ENCODE measurements at places on chromosomes 7 and 10. TPM values are rescaled to one million over a fixed set of nuclear protein-coding genes. Genes with fewer than 3 reads are reported as not detected.

GRCh38 chr7:116441534-116441933 lies 58.0 kb upstream of the CAV2 start:
- H3K36me3 ChIP-seq, result no peaks in the 10 kb centered on the region
- H3K27me3 ChIP-seq, result no peaks in the 10 kb centered on the region
- no peaks in the 10 kb centered on the region for H3K4me1 ChIP-seq
- no peak overlapping the region for H3K4me3 ChIP-seq

DNA sequence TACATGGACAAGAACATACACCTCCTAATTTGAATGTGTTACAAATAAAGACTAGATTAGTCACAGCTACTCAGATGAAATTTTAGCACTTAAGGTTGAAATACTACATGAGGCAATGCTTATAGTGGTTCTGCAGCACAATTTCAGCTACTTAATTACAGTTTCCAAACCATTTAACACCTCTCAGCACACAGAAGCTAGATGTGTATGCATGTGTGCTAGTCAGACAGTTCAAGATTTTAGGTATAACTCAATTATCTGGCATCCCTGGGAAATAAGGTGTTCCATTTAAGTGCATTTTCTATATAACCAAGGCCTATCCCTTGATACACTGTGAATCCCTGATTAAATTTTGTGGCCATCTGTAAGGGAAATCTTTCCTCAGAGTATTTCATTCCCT lies 141.8 kb downstream of the CHCHD3 start:
- no peaks in the 10 kb centered on the region for H3K27me3 ChIP-seq
- H3K4me1 ChIP-seq, result no peaks in the 10 kb centered on the region
- no peak overlapping the region for H3K4me3 ChIP-seq
- DNase-seq, result no peak

Gene ZCCHC24
- total RNA-seq, result 14.0 TPM

DNA sequence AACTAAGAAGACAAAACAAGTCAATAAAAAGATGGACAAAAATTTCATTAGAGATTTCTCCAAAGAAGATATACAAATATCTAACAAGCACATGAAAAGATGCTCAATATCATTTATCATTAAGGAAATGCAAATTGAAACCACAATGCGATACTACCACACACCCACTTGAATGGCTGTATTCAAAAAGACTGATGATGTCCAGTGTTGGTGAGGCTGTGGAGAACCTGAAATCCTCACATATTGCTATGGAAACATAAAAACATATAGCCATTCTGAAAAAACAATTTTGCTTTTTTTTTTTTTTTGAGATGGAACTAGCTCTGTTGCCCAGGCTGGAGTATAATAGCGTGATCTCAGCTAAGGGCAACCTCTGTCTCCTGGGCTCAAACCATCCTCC lies 124.1 kb upstream of the LAMB4 start:
- peaks cover 11% of the 10 kb centered on the region for H3K4me1 ChIP-seq
- H3K27me3 ChIP-seq, result no peaks in the 10 kb centered on the region
- no peak overlapping the region for H3K27ac ChIP-seq
- no peaks in the 10 kb centered on the region for H3K36me3 ChIP-seq
- no peak overlapping the region for H3K4me3 ChIP-seq

Gene SFTPA1
- not detected for total RNA-seq

Gene VENTX
- not detected for total RNA-seq

Gene SPAG6
- not detected for total RNA-seq

DNA sequence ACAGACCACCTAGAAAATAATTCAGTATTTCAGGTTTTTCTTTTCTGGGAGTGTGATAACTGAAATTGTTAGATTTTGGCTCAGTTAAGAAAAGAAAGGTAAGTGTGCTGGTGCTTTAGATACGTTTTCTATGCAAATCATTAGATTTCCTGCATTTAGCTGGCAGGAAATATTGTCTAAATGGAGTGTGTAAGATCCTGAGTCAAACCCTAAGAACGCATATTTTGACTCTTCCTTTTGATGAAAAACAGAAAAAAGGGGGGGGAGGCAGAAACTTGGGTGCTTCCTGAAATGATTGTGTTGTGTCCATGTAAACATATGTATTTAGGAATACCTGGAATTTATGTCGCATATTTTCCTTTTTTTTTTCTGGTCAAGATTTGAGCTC lies 1.2 kb downstream of the GRK5 start:
- H3K27me3 ChIP-seq, result no peaks in the 10 kb centered on the region
- H3K27ac ChIP-seq, result peak overlapping the region; percentile 97
- peaks cover 19% of the 10 kb centered on the region for H3K4me1 ChIP-seq
- no peaks in the 10 kb centered on the region for H3K36me3 ChIP-seq
- H3K4me3 ChIP-seq, result no peak overlapping the region

- no peaks in the 10 kb centered on the region for H3K36me3 ChIP-seq
- H3K4me1 ChIP-seq, result peaks cover 7% of the 10 kb centered on the region
- H3K4me3 ChIP-seq, result no peak overlapping the region
- no peak for DNase-seq
Observed at GRCh38 chr7:112042631-112043030, 163.6 kb downstream of the DOCK4 start.

GRCh38 chr7:37344886-37345579 lies 103.6 kb downstream of the ELMO1 start:
- H3K36me3 ChIP-seq, result no peaks in the 10 kb centered on the region
- no peak overlapping the region for H3K27ac ChIP-seq
- H3K4me3 ChIP-seq, result no peak overlapping the region
- no peaks in the 10 kb centered on the region for H3K27me3 ChIP-seq
- no peaks in the 10 kb centered on the region for H3K4me1 ChIP-seq

DNA sequence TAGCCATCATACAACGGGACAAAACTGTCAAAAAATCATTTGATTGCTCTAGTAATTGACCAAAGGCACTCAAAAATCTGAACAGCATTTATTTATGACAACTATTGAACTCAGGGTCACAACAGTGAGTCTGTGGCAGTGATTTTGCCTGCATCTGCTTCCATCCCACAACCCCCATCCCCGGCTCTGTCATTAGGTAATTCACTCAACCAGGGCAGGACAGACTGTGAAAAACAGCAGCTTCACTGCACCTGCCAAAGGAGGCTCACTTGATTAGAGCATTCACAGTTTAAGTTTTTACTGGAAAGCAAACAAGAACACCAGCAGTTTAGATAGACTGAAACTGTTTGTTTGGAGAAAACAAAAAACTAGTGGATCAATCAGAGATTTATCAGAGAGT lies 22.2 kb downstream of the NRCAM start:
- peak; percentile 48 for DNase-seq
- H3K36me3 ChIP-seq, result no peaks in the 10 kb centered on the region
- no peak overlapping the region for H3K4me3 ChIP-seq
- peaks cover 48% of the 10 kb centered on the region for H3K4me1 ChIP-seq
- H3K27ac ChIP-seq, result peak overlapping the region; percentile 63

Gene RBM33
- total RNA-seq, result 30.6 TPM

Gene GDF2
- total RNA-seq, result not detected

Gene MYOF
- total RNA-seq, result 21.1 TPM

Gene CYP2C19
- total RNA-seq, result 0.78 TPM

Gene SYT15
- total RNA-seq, result 6.3 TPM

DNA sequence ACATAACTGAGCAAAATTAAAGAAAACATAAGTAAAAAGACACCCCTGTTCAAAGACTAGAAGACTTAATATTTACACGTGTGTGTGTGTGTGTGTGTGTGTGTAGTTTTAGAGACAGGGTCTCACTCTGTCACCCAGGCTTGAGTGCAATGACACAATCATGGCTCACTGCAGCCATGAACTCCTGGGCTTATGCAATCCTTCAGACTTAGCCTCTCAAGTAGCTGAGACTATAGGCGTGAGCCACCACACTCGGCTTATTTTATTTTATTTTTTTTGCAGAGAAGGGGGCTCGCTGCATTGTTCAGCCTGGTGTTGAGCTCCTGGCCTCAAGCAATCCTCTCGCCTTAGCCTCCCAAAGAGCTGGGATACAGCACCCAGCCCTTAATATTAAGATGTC lies 90.3 kb downstream of the JMJD1C start:
- H3K27me3 ChIP-seq, result no peaks in the 10 kb centered on the region
- no peak for DNase-seq
- H3K4me3 ChIP-seq, result no peak overlapping the region
- H3K4me1 ChIP-seq, result no peaks in the 10 kb centered on the region
- no peak overlapping the region for H3K27ac ChIP-seq
- no peaks in the 10 kb centered on the region for H3K36me3 ChIP-seq

- no peaks in the 10 kb centered on the region for H3K36me3 ChIP-seq
- no peaks in the 10 kb centered on the region for H3K4me1 ChIP-seq
- H3K27ac ChIP-seq, result no peak overlapping the region
- H3K27me3 ChIP-seq, result no peaks in the 10 kb centered on the region
- no peak for DNase-seq
Observed at GRCh38 chr7:39317107-39317506, 249.1 kb upstream of the YAE1 start.

Gene ZNF736
- total RNA-seq, result 26.2 TPM

Gene HABP2
- total RNA-seq, result 9.2 TPM

Gene JAKMIP3
- 0.33 TPM for total RNA-seq

- no peaks in the 10 kb centered on the region for H3K27me3 ChIP-seq
- H3K36me3 ChIP-seq, result no peaks in the 10 kb centered on the region
- DNase-seq, result no peak
- no peak overlapping the region for H3K4me3 ChIP-seq
- H3K4me1 ChIP-seq, result no peaks in the 10 kb centered on the region
- no peak overlapping the region for H3K27ac ChIP-seq
Observed at GRCh38 chr10:60139290-60139689, 232.9 kb upstream of the CCDC6 start.

Gene LEP
- 1.8 TPM for total RNA-seq

DNA sequence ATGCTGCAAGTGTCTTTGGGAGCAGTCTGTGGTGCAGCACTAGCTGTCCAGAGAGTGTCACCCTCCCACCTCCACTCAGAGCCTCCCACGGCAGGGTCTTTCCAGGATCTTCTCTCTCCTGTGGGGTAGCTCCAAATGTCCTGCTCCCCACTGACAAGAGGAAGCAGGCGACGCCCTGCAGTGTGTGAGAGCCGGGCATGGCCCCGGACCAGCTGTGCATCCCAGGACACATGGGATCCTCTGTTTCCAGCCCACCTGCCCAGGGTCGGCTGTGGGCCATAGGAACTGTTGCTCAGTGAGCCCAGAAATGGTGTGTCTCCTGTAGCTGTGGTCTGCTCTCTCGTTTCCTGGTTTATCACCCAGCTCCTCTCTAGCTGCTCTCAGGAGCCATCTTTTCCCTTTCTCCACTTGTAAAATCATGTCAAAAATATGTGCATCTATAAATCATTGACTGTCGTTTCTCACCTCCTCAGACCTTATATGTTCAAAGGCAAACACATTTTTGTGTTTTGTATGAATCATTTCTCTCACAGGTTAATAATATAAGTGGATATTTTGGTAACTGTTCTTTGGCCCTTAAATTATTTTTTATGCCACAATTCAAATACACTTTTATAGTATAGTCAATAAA lies 74.9 kb downstream of the VWC2 start:
- H3K4me3 ChIP-seq, result no peak overlapping the region
- no peak overlapping the region for H3K27ac ChIP-seq
- H3K4me1 ChIP-seq, result no peaks in the 10 kb centered on the region
- DNase-seq, result no peak
- no peaks in the 10 kb centered on the region for H3K36me3 ChIP-seq

DNA sequence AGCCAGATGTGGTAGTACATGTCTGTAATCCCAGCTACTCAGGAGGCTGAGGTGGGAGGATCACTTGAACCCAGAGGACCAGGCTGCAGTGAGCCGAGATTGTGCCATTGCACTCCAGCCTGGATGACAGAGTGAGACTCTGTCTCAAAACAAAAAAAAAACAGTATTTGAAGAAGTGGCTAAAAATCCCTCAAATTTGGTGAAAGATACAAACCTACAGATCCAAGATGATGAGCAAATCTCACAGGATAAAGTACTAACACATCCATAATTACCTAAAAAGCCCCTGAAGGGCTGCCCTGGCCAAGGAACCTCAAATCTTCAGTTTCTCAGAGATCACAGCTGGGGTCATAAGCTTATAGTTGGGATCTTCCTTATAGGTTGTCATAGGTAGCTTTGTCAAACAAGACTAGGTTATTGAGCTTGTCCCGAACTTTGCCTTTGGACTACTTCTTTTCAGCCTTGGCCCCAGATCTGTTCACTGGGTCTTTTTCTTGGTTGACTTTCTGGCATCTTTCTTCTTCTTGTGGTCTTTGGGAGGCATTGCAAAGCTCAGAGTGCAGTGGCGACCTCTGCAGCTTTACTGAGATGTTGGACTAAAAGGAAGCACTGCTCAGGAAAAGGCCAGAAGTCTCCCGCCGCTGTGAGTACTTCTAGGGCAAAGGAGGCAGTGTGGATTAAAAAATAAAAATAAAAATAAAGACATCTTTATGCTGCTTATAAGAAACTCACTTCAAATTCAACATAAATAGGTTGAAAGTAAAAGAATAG lies 28.6 kb upstream of the SAR1A start:
- H3K4me3 ChIP-seq, result no peak overlapping the region
- no peaks in the 10 kb centered on the region for H3K27me3 ChIP-seq
- no peaks in the 10 kb centered on the region for H3K36me3 ChIP-seq
- no peak overlapping the region for H3K27ac ChIP-seq
- no peak for DNase-seq

DNA sequence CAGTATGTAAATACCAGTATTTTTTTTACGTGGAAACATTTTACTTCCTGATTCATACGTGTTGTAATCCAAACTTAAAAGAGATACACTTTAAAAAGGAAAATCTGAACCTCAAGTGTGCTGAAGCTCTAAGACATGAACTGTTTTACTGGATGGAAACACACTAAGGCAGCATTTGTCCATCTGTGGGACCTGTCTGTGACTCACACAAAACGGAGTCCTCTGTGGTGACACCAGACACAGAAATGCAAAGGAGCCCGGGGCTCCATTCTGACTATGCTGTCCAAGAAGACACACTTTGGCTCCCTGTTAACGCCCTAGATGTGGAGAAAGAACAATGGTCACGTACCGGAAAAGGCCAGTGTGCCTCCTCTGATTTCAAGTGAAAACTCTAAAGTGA lies 23.9 kb downstream of the RNF133 start:
- no peaks in the 10 kb centered on the region for H3K36me3 ChIP-seq
- H3K27me3 ChIP-seq, result no peaks in the 10 kb centered on the region
- DNase-seq, result no peak
- peaks cover 48% of the 10 kb centered on the region for H3K4me1 ChIP-seq
- peak overlapping the region; percentile 46 for H3K27ac ChIP-seq

GRCh38 chr7:135662123-135662372 lies 266 bp upstream of the STMP1 start:
- H3K36me3 ChIP-seq, result no peaks in the 10 kb centered on the region
- peak overlapping the region; percentile 69 for H3K27ac ChIP-seq
- H3K27me3 ChIP-seq, result no peaks in the 10 kb centered on the region
- peak overlapping the region; percentile 98 for H3K4me3 ChIP-seq
- peaks cover 20% of the 10 kb centered on the region for H3K4me1 ChIP-seq
- no peak for DNase-seq

GRCh38 chr10:17682236-17682946 lies 38.4 kb downstream of the STAM start:
- H3K27ac ChIP-seq, result no peak overlapping the region
- DNase-seq, result no peak
- no peak overlapping the region for H3K4me3 ChIP-seq
- H3K4me1 ChIP-seq, result peaks cover 10% of the 10 kb centered on the region
- no peaks in the 10 kb centered on the region for H3K27me3 ChIP-seq

DNA sequence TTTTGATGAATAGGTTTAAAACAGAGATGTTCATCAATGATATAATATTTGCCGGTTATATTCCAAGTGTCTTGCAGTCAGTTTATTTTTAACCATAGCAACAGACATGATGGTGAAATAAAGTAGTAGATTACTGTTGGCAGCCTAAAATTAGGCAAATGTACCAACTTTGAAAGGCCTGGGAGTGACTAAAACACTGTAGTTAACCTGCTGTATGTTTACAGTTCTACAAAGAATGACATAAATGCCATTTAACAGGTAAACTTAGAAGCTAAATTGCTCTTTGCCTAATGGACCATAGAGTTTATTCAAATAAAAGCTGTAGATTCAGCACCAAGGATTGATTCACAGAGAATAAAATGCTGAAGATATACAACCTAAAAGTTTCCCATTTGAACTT lies 64.1 kb downstream of the PHTF2 start:
- DNase-seq, result no peak
- H3K4me3 ChIP-seq, result no peak overlapping the region
- no peak overlapping the region for H3K27ac ChIP-seq
- peaks cover 27% of the 10 kb centered on the region for H3K4me1 ChIP-seq
- no peaks in the 10 kb centered on the region for H3K27me3 ChIP-seq
- H3K36me3 ChIP-seq, result no peaks in the 10 kb centered on the region

Data from body of pancreas (tissue), 4 donors.